HT-29 (cell line): ENCODE measurements at places on chromosomes 7 and 10.

DNA sequence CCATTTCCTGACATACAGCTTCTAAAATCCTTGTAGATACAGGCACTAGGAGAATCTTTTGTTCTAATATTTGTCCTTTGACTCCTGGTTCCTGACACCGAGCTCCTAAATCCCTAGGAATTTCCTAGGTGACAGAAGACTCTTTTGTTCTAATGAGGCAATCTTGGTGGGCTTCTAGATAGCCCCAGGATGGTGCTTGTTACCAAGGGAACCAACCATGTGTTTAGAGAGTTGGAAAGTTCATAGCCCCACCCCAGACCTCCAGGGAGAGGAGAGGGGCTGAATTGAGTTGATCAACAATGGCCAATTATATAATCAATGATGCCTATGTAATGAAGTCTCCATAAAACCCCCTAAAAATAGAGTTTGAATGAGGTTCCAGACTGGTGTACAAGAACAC, 145.1 kb downstream of the JMJD1C start:
- DNase-seq = no peak

- no peak for DNase-seq
These were observed 98.5 kb downstream of the CHN2 start for GRCh38 chr7:29292886-29293658.

GRCh38 chr10:77532068-77532467, 105.5 kb downstream of the KCNMA1 start:
- DNase-seq = no peak

GRCh38 chr7:151757274-151757673, 119.6 kb downstream of the PRKAG2 start:
- no peak for DNase-seq

DNA sequence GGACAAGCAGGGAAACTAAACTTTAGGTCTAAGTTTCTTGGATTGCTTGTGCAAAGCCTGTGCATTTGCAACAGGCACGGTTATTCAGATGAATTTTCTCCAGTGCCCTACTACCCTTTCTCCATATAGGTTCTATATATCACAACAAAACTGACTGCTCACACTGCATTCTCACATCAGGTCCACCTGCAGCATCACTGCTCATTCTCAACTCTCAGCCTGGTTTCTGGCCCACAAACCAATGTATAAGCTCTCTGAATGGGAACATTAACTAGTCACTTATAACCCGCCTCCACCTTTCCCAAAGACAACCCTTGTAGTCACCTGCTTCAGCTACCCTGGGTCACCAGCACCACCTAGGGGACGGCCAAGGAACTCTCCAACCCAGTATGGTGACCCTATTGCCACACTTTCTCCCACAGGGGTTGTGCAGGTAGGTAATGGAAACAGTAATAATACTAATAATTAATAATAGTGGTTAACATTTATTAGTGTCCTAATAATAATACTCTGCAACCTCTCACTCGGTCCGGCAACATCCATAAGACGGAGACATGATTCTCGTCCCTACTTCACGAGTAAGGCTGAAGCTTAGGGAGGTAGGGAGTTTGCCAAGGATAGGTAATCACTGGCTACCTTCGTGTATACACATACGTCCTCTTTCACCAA, 97.3 kb downstream of the CLEC2L start:
- DNase-seq = peak; percentile 85

- no peak for DNase-seq
These were observed 66.3 kb downstream of the PRKAG2 start for GRCh38 chr7:151810441-151811232.

- peak; percentile 76 for DNase-seq
These were observed 14.0 kb upstream of the SLC18A2 start for GRCh38 chr10:117226813-117227451.

DNA sequence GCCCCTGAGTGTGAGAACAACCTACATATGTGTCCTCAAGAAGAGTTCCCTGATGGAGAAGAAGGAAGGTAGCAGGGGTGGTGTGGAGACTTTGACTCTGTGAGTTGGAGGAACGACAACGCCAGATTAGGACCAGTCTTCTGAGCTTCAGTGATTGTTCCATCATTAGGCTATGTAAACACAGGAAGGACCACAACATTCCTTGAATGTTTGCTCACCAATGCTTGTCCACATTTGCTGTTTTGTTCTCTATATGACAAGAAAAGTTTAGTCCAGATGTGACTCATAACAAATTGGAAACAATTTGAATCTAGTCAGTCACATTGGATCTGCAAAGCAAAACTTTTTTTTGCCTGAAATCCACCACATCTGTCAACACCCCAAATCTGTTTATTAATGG, 62.7 kb downstream of the ENTPD1 start:
- DNase-seq = peak; percentile 46

- no peak for DNase-seq
These were observed 31.1 kb downstream of the PLXDC2 start for GRCh38 chr10:19847321-19847720.

GRCh38 chr7:48681006-48681405, 243.3 kb upstream of the CDC14C start:
- no peak for DNase-seq

GRCh38 chr7:130875901-130876300, 141.9 kb upstream of the KLF14 start:
- no peak for DNase-seq

DNA sequence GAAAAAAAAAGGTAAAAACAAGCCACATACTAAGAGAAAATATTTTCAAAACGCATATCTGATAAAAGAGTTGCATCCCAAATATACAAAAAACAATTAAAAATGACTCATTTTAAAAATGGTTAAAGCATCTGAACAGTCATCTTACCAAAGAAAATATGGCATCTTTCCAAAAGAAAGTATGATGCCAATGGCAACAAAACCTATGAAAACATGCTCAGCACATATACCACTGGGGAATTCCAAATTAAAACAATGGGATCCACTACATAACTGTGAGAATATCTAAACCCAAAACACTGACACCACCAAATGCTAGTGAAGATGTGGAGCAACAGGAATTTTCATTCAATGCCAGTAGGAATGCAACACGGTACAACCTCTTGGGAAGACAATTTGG, 39.3 kb downstream of the VSTM2A start:
- DNase-seq = no peak

DNA sequence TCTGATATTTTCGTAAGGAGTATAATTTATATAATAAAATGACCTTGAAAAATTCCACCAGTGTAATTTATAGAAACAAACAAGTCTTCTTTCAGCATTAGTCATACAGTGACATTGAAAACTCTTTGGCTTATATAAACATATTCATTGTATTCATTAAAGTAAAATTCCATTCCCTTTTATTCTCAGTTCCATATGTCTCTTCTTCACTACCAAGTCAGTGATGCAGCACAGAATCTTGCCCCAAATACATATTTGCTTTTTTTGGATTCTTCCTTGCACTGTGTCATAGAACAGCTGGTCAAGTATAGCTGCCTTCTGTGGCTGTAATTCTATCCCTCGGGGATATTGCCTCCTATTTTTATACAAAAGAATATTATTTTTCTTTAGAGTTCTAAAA, 884.5 kb upstream of the POT1 start:
- DNase-seq = no peak

- DNase-seq = no peak
These were observed 58.9 kb upstream of the WAPL start for GRCh38 chr10:86580521-86580891.

GRCh38 chr7:135743907-135744731, 4.5 kb downstream of the FAM180A start:
- DNase-seq = no peak

DNA sequence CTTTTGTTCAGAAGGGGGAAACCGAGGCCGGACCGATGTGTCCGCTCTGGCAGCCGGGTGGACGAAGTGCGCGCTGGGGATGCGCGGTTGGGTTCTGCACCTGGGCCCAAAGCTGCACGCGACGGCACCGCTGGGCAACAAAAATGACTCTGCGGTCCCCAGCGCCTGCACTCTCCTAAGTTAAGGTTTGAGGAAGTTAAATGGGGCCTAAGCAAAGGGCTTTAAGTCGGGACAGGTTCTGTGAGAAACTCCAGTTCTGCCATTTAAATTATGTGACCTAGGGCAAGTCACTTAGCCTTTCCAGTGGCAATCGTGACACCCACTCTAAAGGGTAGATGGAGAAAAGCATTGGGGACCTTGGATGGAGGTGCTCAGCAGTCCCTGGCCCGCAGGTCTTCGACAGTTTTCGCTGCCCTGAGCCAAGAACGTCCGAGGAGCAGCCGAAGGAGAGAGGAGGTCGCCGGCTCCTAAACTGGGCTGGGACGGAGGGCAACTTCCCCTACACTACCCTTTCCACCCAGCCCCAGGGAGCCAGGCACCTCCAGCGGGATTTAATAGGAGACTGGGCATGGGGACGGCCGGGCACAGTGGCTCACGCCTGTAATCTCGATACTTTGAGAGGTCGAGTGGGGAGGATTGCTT, 534 bp upstream of the ACBD5 start:
- DNase-seq = peak; percentile 47

DNA sequence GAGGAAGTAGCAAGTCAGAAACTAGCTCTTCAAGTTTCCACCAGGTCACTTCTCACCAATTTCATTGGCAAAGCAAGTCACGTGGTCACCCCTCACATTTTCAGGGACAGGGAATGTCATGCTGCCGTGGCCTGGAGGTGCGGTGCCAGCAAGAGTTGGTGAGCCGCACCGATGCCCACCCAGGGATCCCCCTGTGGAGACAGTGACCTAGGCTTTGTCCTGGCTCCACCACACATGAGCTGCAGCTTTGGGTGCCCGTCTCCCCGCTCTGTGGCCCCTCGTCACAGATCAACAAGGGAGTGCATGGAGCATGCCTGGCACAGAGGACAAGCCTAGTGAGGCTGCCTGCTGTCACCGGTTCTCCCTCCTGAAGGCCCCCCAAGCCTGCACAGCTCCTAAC, 226.7 kb upstream of the PPP2R2D start:
- no peak for DNase-seq

DNA sequence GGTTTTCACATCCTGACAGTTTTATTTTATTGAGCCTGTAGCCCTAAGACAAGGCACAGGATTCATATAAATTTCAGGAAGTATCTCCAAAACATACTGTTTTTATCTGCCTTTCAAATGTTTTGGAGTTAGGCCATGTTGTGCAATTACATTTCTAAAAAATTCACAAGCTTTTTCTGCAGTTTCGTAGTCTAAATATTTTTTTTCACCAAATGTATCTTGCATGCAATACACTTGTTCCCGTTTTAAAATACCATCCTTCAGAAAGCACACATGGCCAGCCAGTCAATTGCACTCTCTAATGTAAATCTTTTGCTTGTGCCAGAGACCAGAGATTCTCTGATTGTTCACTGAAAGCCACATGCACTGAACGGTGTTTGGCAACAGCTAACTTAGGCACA, 161.5 kb upstream of the PRKCQ start:
- no peak for DNase-seq

DNA sequence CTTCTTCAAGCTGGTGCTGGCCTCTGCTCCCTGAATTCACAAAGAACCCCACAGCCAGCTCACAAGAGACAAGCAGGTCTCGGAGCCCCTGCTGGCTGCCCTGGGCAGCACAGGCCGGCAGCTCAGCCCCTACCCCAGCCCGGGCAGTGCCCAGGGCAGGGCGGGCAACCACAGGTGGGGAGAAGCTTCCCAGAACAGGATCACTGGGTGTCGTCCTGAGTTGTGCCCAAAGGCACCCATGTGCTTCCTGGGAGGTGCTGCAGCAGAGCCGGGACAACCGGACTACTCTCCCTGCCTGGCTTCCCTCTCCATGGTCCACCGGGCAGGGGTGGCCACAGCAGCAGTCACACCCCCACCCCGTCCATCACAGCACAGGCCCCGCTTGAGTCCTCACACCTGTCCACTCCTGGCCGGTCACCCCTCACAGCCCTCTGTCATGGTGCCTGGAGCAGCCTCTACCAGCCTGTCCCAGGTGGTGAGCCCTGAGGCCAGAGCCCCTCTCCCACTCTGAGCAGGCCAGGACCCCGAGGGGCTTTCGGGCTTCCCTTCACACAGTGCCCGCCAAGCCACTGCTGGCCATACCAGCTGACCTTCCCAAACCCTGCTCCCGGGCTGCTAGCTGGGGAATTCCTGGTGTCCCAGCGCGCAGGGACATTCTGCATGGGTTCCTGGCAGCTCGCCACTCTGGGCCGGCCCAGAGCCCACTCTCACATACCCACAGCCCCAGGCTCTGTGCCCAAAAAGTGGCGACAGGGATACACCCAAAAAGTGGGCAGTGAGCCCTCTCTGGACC, 3.1 kb downstream of the RASGEF1A start:
- peak; percentile 36 for DNase-seq

DNA sequence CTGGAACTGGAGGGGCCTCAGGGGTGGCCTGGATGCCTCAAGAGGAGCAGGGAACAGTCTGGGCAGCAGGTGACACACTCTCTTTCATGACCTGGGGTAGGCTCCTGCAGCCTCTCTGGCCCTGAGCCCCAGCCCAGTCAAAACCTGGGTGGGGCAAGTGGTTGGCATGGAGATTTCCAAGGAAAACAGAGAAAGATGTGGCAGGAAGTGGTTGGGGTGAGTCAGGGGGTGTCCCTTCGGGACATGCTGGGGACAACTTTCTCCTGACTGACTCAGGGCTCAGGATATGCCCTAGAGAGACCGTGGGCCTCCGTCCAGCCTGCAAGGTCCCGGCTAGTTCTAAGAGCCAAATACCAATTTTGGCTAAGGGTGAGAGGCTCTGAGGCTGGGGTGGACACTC, 2.9 kb downstream of the AQP1 start:
- DNase-seq = peak; percentile 60

DNA sequence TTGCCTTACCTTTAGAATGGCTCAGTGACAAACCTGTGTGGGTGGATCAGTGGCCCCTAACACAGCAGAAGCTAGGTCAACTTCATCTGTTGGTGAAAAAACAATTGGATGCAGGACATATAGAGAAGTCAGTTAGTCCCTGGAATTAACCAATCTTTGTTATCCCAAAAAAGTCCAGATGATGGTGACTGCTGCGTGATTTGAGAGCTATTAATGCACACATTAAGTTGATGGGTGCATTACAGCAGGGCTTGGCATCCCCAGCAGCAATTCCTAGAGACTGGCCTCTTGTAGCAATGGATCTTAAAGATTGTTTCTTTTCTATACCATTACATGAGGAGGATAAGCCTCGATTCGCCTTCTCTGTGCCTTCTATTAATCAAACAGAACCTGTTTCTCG, 33.3 kb downstream of the OR13A1 start:
- DNase-seq = peak; percentile 8

- DNase-seq = no peak
These were observed 81.6 kb downstream of the RSU1 start for GRCh38 chr10:16735671-16736070.

GRCh38 chr10:70652761-70653657, 19.3 kb upstream of the ADAMTS14 start:
- DNase-seq = no peak
